Neural progenitor cell (in vitro differentiated cells): ENCODE measurements at places on chromosomes 3 and 15.

- DNase-seq: peak; percentile 81
These were observed 9.8 kb upstream of the OR5K4 start for GRCh38 chr3:98343647-98344507.

GRCh38 chr15:26157081-26157480, 294.0 kb upstream of the ATP10A start:
- DNase-seq: peak; percentile 46

GRCh38 chr3:50483374-50483773, 20.1 kb downstream of the CACNA2D2 start:
- no peak for DNase-seq

- no peak for DNase-seq
These were observed 343.5 kb downstream of the NEK10 start for GRCh38 chr3:27025718-27026117.

DNA sequence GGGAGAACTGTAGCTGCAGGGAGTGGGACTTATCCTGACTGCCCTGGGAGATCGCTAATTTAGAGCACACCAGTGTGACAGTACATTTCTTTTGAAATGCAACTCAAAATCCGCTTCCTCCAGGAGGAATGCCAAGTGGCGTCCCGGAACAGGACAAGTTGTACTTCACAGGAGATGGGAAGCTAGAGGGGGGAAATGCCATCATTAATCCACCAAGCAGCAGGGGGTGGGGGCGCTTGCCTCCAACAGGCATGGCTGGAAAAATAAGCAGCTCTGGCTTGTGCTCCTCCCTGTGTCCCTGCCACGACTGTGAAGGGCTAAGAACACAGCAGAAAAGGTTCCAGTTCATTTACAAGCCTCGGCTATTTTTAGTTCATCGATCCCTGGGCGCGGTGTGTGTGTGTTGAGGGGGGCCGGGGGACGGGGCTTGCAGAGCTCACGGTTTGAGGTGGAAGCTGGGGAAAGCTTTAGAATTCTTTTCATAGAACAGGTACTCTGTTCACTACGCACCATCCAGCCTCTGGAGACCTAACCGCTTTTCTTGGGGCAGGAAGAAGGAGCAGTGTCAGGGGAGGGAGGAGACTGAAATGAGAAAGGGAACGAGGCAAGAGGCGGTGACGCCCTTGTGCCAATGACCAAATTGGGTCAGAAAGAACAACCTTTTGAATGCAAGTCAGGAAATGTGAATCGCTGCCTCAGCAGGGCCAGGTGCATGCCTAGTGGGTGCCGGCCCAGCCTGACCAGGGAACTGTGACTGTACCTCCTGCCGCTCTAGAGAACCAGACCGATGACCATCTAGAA, 51.8 kb upstream of the DGKG start:
- peak; percentile 76 for DNase-seq

GRCh38 chr15:63473999-63474809, 30.2 kb upstream of the USP3 start:
- DNase-seq: peak; percentile 73

DNA sequence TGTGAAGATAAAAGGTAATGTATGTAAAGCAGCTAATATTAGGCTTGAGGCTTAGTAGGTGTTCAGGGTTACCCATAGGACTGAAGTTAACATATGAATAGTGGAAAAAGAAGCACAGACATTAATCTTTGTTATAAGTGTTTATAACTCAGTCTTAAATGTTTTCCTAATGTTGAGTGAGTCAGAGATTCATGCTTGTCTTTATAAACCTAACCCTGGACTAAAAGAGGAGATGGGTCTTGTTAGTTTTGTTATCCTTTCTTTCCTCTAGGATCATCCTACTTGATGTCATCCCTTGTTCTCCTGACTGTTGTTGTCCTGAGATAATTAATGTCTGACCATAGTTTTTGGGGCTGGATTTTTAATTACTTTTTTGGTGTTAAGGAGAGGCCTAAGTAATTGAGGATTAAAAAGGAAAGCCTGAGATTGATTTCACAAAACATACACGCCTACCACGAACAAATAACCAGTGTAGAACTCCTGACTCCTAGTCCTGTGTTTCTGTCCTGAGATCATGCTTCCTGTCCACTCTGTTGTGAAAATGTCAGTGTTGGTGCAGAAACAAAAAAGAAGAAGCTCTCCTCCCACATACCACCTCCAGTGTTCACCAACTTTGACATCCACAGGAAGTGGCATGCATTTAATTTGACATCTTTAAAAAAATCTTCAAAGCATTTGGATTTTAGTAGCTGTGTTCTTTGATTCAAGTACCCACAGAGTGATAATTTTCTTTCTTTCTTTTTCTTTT, 8.4 kb downstream of the MITF start:
- no peak for DNase-seq

- DNase-seq: no peak
These were observed 39.3 kb downstream of the FGD5 start for GRCh38 chr3:14858105-14858504.

- DNase-seq: no peak
These were observed 92.6 kb upstream of the KCNMB2 start for GRCh38 chr3:178443634-178444033.

- no peak for DNase-seq
These were observed 31.4 kb downstream of the POMGNT2 start for GRCh38 chr3:43074482-43074881.

GRCh38 chr15:45343258-45343860, 35.0 kb downstream of the GATM start:
- DNase-seq: no peak

GRCh38 chr3:106083207-106083606, 214.4 kb upstream of the CBLB start:
- no peak for DNase-seq
